CD4-positive, alpha-beta T cell treated with Interleukin-21 for 1 hour (primary cell): ENCODE measurements at places on chromosomes 1 and 21.

DNA sequence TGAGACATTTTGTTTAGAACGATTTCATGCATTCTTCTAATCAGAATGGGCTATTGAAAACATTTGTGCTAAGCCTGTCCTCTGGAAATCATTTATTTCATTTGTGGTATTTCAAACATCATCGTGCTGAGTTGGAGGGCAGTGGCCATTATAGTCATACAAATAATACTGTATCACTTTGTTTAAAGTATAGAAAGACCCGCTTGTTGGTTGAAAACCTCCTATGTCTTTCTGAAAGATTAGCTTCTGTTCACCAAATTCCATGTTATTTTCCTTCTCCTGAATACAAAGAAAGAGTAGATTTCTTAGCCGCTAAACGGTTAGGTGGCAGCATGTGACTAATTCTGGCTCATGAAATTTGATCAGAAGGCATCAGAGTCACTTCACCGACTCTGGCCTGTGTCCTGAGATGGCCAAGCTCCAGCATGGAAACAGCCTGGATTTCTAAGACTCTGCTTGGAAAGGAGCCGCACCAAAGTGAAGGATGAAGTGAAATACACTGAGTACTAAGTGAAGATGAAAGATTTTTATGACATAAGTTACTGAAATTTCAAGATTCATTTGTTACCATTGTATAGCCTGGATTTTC lies 355.1 kb downstream of the USP25 start:
- DNase-seq = no peak

- DNase-seq = no peak
Measured at GRCh38 chr1:89566761-89567174, 42.1 kb downstream of the LRRC8B start.

GRCh38 chr21:41932191-41932575 lies 21.6 kb downstream of the C2CD2 start:
- no peak for DNase-seq

GRCh38 chr1:162329826-162330225 lies 46.8 kb downstream of the SPATA46 start:
- DNase-seq = no peak

DNA sequence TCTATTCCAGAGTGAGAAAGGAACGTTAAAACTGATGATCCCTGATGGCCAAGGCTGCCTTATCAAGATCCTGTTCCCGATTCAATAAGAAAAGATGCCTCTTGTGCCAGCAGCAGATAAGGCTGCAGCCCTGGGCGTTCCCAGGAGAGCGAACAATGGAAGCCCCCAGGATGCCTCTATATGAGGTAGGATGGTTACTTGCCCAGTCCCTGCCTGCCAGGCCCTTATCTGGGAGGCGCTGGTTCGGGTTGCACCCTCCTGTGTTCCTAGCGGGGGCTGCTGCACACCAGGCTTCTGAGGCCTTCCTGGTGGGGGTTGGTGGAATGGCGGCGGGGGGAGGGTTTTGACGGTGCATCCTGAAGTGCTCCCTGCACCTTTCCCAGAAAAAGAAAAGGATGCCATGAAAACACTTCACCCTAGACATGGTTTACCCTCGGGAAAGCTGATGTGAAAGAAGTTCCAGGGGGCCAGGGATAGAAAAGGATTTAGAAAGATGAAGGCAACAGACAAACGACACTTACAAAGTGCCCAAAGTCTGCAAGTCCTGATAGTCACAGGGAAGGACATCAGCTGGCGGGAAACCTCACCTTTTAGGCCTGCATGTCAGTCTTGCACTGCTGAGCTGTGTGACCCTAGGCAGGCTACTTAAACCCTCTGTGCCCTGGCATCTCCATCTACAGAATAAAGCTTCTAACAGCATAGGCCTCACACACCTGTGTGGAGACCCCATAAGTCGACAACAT lies 100.3 kb downstream of the KCNJ15 start:
- DNase-seq = no peak

GRCh38 chr1:66468722-66469121 lies 65.2 kb upstream of the SGIP1 start:
- no peak for DNase-seq

DNA sequence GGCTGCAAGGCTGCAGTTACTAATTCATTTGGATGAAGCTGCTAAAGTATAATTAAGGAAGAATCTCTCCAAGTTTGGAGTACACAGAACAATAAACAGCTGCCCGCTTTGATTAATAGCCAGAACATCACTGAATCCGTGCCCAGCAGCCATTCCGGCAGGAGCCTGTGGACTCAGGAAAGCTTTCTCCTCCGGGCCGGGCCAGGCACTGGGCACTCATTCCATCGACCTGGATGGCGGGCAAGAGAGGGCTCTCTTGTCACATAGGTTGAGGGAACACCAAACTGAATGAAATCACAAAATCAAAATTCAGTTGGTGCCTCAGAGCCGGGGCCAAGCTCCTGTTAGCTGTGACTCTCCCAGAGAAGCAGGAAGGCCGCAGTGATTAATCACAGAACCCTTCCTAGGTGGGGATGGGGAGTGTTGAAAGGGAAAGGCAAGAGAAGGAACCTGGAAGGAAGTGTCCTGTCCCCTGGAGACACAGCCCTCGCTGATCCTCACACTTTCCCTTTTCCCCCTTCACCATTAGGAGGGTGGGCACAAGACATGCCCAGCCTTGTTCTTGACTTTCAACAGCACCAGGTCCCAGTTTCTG lies 306.7 kb downstream of the NPHP4 start:
- no peak for DNase-seq

GRCh38 chr21:36946949-36947356 lies 19.5 kb downstream of the HLCS start:
- no peak for DNase-seq

GRCh38 chr1:99004254-99004860 lies 304 bp downstream of the PLPPR5 start:
- DNase-seq = no peak

- no peak for DNase-seq
Measured at GRCh38 chr1:230509281-230509977, 83.3 kb upstream of the PGBD5 start.

- no peak for DNase-seq
Measured at GRCh38 chr1:72915581-72915980, 633.2 kb upstream of the NEGR1 start.

GRCh38 chr1:203556047-203556851 lies 62.3 kb downstream of the OPTC start:
- no peak for DNase-seq

DNA sequence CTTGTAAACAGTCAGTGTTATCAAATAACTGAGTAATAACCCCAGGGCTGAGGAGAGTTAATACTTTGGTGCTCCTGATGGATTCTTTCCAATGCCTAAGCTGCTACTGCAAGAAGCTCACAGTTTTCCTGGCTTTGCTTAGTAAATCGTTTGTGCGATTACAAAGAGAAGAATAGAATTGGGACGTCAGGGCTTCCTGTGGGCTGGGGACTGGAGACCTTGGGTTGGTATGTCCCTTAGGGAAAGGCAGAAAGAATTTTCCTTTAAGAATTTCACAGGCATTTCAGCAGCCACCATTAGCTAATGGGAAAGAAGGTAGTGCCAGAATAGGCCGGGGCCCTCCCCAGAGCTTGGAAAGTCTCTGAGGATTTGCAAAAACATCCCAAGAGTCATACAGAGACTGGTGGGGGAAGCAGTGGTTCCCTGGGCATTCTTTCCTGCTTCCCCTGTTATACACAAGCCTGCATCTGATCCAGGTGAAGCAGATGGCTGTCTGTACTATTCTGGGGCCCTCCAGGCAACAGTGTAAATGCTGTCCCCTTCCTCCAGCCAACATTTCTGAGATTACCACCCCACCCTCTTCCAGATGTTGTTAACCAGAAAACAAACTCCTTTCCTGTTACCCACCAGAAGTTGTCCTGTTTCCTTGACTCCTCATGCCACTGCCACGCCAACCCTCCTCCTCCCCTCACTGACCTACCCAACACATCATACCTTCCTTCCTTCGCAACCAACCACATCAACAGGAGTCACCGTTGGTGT lies 40.2 kb downstream of the PLXNA2 start:
- DNase-seq = no peak

DNA sequence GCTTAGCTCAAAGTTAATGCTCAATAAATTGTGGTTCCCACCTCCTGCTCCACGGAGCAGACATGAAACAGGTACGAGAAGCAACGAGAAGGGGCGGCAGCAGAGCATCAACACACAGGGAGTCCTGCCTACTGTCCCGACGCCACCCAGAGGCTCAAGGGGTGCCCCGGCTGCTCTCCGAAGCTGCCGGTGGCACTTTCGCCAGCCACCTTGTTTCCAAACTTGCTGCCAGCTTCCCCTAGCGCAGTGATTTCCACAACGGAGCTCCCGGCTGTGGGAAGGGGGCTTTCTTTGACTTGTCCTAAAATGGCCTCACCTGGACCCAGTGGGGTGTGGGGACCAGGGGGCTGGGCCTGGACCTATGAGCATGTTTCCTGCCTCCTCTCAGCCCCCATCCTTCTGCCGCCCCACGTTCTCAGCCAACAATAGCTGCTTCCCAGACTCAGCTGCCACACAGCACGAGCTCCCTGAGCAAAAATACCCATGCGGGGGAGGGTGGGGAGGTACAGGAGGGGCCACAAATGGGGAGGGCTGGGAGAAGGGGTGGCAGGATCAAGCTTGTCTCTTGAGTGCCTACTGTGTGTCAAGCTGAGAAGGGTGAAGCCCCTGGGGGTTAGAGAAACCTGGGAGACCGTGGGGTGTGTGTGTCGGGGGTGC lies 35.6 kb upstream of the ECE1 start:
- DNase-seq = no peak

- peak; percentile 7 for DNase-seq
Measured at GRCh38 chr1:179228783-179229213, 679 bp downstream of the ABL2 start.

DNA sequence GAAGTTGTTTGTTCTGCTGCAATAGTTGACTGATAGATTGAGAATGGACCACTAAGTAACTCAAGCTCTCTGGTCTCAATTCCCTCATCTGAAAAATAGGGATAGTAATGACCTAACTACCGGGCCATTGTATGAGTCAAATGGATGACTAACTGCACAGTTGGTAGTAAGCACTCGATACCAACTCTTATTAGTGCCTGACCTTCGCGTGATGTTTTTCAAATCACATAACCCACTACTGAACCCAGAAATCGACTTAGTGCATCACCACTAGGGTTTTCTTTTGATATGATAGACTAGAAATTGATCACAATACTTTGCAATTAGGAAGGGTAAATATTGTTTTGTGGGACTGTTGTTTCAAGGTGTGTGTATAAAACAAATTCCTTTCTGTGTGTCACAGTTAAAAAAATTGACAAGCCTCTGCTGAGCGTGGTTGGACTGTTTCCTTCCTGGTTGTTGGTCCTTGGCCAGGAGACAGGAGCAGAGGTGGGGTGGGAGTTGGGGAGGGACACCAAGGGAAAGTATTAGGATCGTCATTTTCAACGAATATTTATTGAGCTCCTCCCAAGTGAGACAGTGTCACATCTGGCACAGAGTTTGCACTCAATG lies 54.0 kb upstream of the LRP8 start:
- DNase-seq = no peak

GRCh38 chr1:70790232-70790923 lies 257.2 kb downstream of the PTGER3 start:
- no peak for DNase-seq

- no peak for DNase-seq
Measured at GRCh38 chr1:8307628-8308027, 10.3 kb upstream of the SLC45A1 start.

- no peak for DNase-seq
Measured at GRCh38 chr1:241485554-241485992, 34.0 kb downstream of the FH start.

GRCh38 chr1:81703756-81704463 lies 96.8 kb upstream of the ADGRL2 start:
- no peak for DNase-seq

GRCh38 chr1:199272139-199272544 lies 633.3 kb downstream of the PTPRC start:
- DNase-seq = no peak

DNA sequence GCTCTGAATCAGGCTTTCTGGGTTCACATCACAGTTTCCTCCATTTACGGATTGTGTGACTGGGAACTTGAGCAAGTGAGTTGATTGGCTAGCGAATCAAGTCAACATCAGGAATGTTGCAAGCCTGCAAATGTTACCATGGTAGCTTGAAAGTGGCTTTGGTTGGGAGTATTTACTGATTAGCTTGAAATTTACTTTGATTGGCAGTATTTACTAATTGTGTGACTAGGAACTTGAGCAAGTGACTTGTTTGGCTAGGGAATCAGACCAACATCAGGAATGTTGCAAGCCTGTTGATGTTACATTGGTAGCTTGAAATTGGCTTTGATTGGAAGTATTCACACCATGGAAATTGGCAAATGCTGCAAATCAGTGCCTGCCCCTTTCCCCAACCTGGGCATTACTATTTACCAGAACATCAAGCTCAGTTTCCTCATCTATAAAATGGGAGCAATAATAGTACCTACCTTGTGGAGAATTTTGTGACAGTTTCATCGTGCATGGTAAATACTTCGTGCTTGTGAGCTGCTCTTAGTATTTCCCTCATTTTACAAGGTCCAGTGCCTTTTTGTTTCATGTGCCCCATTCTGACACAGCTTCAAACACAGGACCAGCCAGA lies 23.1 kb upstream of the B3GALNT2 start:
- no peak for DNase-seq

DNA sequence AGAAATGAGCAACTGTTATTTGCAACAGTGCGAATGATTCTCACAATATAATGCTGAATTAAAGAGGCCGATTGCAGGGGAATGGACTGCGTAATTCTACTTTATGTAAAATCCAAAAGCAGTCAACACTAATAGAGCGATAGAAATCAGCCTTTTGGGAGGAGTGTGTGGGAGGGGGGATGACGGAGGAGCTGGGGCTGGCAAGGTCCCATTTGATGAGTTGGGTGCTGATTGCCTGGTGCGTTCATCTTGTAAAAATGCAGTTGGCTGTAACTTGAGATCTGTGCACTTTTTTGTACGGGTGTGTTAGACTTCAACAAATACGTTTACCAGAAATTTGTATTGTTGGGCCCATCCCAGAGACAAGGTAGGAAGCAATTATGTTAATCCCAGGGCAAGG lies 20.7 kb downstream of the TNFRSF8 start:
- DNase-seq = no peak

DNA sequence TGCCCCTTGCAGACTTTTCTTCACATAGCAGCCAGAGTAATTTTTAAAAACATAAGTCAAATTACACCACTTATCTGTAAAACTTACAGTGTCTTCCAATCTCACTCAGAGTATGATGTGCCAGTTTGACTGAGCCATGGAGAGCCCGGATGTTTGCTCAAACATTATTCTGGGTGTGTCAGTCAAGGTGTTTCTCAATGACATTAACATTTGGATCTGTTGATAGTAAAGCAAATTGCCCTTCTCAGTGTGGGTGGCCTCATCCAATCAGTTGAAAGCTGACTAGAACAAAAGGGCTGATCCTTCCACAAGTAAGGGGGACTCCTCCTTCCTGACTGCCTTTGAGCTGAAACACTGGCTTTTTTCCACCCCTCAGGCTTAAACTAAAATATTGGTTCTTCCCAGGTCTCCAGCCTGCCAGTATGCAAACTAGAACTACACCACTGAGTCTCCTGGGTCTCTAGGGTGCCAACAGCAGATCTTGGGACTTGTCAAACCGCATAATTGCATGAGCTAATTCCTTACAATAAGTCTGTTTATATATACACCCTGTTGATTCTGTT lies 157.9 kb upstream of the CTTNBP2NL start:
- no peak for DNase-seq

GRCh38 chr1:112369392-112370285 lies 26.4 kb upstream of the CTTNBP2NL start:
- peak; percentile 75 for DNase-seq
